Renal pelvis (tissue), 12 donors: ENCODE measurements at places on chromosomes 1 and 21.

DNA sequence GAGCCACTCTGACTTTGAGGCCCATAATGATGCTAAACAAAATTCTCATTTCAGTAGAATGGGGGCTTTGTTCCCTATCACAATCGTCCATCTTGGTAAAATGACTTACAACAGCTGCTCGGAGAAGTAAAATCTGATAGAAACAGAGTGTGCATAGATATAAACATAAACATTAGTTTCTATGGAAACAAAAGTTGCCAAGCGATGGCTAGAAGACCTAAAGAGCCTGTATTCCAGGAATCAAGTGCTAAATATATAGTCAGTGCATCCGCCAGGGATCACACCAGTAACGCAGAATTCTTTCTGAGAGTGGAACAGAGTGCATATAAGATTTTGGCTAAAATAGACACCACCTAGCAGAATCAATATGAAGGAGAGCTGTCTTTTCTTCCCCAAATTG, 91.2 kb upstream of the KAZN start:
- DNase-seq, result peak; percentile 57

- no peak for DNase-seq
Observed at GRCh38 chr1:245132771-245133170, 22.0 kb upstream of the KIF26B start.

DNA sequence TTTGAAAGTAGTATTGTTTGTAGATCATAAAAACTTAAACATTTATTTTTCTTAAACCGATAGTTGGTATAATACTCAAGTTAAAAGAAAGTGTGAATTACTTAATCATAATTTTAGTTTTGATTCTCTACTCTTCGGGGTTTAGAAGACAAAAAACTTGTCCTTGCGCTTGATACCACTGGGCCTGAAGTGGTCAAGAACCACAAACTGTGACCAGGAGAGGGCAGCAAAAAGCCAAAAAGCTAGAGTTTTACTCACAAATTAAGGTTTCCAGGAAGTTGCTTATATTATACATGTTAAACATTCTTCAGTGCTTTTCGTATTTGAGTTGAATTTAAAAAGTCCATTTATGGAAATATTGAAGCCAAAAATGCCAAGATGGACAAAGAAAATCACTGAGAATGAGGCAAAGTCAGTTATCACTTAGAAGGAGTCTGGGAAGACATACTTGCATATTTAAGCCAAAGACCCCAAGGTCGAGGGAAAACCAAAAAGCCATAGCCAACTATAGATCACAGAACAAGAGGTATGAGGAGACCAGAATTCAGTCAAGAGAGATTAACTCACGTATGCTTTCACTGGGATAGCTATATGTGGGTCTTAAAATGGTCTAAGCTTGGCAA, 34.2 kb downstream of the EFCAB7 start:
- peak; percentile 14 for DNase-seq

DNA sequence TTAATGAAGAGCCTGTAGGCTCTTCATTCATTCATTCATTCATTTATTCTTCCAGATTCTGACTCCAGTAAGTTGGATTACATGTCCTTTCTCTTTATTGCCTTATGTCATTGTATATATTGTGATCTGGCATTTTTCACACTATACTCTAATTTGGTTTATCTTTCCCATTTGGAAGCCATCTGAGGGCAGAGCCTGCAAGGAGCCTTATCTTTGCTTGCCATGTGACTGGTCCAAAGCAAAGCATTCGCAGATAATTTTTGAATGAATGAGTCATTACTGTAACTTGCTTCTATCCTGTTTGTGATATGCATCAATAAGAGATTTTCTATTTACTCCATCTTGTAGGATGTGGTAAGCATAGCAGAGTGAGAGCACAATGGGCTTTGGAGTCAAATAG, 108.4 kb upstream of the DAB1 start:
- no peak for DNase-seq

- no peak for DNase-seq
Observed at GRCh38 chr1:231666220-231666936, 39.8 kb downstream of the DISC1 start.

- no peak for DNase-seq
Observed at GRCh38 chr1:44060830-44061267, 29.6 kb upstream of the SLC6A9 start.

- DNase-seq, result no peak
Observed at GRCh38 chr1:3762151-3762872, 10.1 kb downstream of the CCDC27 start.

DNA sequence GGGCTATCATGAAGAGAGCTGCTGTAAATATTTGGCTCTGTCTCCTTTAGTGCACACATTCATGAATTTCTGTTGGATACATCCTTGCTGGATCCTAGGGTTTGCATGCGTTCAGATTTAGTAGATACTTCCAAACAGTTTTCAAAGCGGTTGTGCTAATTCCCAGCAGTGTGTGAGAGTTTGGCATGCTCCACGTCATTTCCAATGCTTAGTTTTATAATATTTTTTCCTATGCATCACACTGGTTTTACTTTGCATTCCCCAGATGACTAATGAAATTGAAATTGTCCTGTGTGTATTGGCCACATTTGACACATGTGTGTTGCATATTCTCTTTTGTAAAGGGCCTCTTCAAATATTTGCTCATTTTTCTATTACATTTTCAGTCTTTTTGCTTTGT, 18.5 kb upstream of the AADACL3 start:
- DNase-seq, result no peak

DNA sequence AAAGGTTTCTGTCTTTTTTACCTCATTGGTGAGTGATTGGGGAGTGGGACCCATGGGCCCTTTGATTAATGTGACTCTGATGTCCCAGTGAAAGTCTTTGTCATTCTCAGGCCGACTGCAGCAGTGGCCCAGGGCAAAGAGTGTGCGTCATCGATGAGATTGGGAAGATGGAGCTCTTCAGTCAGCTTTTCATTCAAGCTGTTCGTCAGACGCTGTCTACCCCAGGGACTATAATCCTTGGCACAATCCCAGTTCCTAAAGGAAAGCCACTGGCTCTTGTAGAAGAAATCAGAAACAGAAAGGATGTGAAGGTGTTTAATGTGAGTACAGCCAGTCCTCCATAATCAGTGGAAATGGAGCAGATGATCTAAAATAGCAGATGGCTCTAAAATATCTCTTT, 19.4 kb downstream of the NTPCR start:
- no peak for DNase-seq

DNA sequence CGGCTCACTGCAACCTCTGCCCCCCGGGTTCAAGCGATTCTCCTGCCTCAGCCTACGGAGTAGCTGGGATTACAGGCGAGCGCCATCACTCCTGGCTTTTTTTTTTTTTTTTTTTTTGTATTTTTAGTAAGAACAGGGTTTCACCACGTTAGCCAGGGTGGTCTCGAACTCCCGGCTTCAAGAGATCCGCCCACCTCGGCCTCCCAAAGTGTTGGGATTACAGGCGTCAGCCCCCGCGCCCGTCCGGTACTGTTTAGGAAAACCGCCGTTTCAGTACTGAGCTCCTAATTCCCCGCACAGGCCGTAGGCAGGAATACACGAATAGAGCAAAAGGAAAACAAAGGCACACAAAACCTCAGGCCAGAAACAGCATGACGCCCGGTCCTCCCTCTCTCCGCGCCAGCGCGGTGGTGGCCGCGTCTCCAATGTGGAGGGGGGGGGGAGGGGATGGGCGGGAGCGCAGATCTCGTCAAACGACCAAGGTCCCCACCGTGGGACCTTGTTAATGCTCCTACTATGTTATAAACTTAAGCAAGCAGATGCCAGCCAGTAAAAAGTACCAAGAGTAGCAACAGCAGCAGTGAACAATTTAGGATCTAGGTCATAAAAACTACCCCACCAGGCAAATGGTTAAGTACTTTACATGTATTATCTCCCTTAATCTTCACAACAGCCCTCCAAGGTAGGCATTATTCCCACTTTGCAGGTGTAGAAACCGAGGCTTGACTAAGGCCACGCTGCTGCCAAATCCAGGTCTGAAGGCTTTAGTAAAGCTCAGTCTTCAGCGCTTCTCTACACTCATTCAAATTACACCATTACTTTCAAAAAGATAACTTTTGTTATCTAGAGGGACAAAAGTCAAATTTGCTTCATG, 648 bp upstream of the ADAR start:
- DNase-seq, result peak; percentile 60

GRCh38 chr1:189192741-189193520, 1284.7 kb downstream of the BRINP3 start:
- DNase-seq, result no peak
